ENCODE measurements at places on chromosomes 16 and 17. TPM values are rescaled to one million over a fixed set of nuclear protein-coding genes. Genes with fewer than 3 reads are reported as not detected.

DNA sequence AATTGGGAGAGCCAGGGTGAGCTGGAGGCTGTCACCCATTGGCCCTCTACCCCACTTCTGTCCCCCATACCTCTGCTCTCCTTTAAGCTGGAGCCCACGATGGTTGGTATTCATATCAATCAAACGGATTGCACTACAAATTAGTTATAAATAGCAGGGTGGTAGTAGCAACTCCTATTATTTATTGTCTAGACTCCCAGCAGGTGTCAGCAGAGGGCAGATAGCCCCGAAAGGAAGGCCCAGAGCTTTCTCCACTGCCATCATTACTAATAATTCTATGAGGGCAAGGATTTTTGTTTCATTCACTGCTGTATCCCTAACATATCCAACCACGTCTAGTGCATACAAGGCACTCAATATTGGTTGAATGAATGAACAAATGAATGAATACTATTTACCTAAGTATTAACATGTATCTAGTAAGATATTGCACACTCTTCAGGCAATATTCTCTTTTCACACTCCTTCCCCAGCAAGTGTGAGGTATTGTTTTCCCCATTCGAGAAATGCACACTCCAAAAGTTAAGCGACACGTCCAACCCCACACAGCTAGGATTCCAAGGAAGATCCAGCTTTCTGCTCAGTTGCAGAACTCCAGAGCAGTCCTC lies 6.3 kb downstream of the C17orf50 start:
- peak; percentile 78 for DNase-seq

- DNase-seq: no peak
These were observed 45.9 kb downstream of the JPH3 start for GRCh38 chr16:87648236-87648635.

GRCh38 chr16:76661691-76662235 lies 384.6 kb downstream of the CNTNAP4 start:
- no peak for DNase-seq

The KCNG4 gene
- not detected for total RNA-seq

DNA sequence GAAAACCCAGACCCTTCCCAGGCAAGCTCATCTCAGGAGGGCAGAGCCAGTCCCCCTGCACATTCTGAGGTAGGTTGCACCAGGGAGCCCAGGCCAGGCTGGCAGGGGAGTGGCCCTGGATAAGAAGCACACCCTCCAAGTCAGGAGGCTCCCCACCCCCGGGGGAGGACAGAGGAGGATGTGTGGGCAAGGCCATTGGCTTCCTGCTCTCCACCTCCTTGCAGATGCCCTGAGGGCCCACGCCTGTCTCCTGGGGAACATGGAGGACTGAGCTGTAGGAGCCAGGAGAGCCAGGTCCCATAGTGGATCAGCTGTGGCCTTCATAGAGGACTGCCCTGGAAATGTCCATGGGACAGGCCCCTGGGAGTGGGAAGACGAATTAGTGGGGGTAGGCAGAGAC lies 126.7 kb downstream of the IRF8 start:
- DNase-seq: no peak

DNA sequence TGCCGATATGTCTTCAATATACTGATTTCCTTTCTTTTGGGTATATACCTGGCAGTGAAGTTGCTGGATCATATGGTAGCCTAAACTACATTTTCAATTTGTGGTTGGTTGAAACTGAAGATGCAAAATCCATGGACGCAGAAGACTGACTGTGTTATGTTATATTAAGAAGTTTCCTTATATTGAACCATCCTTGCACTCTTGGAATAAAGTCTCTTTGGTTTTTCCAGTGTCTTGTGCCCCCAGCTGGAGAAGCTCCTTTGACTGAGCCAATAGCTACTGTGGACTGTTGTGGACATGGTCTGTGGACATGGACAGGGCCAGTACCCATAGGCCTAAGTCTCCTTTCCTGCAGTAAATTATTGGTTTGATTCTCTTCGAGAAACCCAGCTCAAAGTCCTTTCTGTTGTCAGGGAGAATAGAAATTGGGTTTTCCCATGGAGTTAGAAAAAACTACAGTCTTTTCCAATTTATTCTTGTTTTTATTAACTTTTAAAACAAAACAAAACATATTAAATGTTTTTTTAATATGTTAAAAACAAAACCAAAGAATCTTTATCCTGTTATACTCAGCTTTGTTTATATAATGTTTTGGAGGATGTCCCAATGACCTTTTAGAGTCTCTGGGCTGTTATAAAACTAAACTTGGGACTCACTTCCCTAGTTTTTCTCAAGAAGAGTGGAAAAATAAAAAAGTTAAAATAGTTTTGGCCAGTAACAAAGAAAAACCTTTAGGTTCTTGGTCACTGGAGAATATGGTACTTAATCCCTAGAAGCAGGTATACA lies 15.2 kb upstream of the IL34 start:
- no peak for DNase-seq

The MAF gene
- not detected for total RNA-seq

GRCh38 chr16:74950511-74950910 lies 34.4 kb downstream of the WDR59 start:
- DNase-seq: no peak

GRCh38 chr16:28879261-28879840 lies 1.1 kb downstream of the ATP2A1 start:
- DNase-seq: no peak

The SLC12A3 gene
- total RNA-seq: not detected

DNA sequence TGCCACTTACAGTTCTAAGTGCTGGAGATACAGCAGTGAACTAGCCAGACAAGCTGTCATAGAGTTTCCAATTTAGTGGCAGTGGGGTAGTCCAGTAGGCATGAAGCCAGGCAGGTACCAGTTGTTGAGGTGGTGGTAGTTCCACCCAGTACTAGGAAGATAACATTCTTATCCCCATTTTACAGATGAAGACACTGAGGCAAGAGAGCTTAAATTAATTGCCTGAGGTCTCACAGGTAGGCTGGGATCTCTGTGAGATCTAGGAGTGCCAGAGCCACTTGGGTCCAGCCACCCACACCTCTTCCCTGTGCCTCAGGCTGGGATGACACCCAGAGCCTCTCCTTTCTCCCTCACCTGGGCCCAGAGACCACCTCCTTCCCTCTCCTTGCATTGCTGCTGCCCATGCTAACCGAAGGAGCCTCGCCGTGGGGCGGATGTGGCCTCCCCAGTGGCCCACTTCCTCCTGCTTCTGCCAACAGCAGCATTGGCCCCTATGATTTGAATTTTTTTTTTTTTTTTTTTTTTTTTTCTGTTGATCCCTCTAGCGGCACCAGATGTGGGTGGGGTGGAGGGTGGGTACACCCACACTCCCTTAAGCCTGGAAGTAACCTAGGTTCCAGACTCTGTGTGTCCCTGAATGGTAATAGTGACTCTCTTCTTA lies 114.0 kb downstream of the PRKCB start:
- DNase-seq: no peak

DNA sequence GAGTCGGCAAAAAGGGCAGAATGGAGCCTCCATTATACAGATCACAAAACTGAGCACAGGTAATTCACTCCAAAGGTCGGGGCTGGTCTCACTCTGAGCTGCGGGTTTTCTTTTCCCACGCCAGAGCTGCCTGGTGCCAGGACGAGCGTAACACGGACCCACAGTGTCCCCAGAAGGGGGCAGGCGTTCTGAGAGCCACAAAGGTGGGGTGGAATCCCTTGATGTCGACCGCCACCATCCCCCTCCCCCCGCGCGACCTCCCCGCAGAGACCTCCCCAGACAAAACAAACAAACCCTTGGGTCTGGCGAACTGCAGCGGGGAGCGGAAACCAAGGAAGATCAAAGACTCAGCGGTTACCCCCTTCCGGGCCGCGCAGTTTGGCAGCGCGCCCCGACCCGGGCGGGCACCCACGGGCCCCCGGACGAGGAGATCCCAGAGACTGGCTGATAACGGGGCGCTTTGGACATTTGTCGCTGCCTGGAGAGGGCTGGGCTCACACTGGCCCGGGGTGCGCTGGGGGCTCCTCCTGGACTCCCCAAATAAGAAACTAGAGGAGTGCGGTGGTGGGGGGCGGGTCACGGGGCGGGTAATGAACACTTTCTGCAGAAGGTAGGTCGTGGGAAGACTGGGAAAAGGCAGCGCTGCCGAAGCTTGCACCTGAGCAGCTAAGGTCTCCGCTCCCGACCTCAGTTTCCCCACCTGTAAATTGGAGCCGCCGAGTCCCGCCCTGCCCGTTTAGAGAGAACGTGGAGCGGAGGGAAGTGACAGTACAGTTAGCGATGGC lies 664 bp upstream of the NKD1 start:
- DNase-seq: peak; percentile 10

GRCh38 chr17:8806926-8807550 lies 7.9 kb upstream of the MFSD6L start:
- DNase-seq: no peak

The KIF19 gene
- 2.5 TPM for total RNA-seq
